GM23338 (cell line): ENCODE measurements at places on chromosomes 3 and 15. TPM values are rescaled to one million over a fixed set of nuclear protein-coding genes. Genes with fewer than 3 reads are reported as not detected.

GRCh38 chr3:131326307-131326706, 55.3 kb upstream of the NUDT16 start:
- no peak for DNase-seq

GOLGA6C gene
- total RNA-seq: 0.70 and 1.3 TPM in 2 replicates

GRCh38 chr3:182241766-182242488, 530.2 kb downstream of the SOX2 start:
- no peak for DNase-seq

BUB1B gene
- 113 and 160 TPM in 2 replicates for total RNA-seq

TRNT1 gene
- total RNA-seq: 33.9 and 42.8 TPM in 2 replicates

TERC gene
- 206 and 432 TPM in 2 replicates for total RNA-seq

SLC12A1 gene
- 0.19 and 0.59 TPM in 2 replicates for total RNA-seq

- DNase-seq: no peak
Observed at GRCh38 chr15:48564690-48565089, 80.8 kb downstream of the FBN1 start.

SLC27A2 gene
- total RNA-seq: 7.5 and 9.4 TPM in 2 replicates

DNA sequence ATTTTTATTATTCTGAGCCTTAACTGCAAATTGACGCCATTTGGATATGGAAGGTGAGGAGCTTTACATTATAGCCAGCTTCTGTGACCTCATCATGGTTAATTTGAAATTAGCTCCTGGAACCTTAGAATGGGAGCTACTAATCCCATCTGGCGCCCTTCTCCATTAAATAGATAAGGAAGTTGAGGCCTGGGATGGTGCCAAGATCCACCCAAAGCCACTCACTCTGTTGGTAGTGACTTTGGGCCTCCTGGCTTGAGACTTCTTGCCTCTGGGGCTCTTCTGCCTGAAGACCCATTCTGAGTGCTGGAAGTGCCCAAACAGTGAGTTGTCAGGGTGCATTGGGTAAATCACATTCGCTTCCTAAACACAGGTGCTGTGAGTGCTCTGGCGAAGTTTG, 12.0 kb upstream of the HMCES start:
- no peak for DNase-seq

GRCh38 chr3:52306978-52307377, 9.1 kb upstream of the DNAH1 start:
- DNase-seq: no peak

GRCh38 chr3:188047536-188047935, 106.4 kb upstream of the LPP start:
- no peak for DNase-seq

- DNase-seq: no peak
Observed at GRCh38 chr3:57646723-57647122, 46.2 kb downstream of the DENND6A start.
